ENCODE measurements at places on chromosomes 3 and 15.

DNA sequence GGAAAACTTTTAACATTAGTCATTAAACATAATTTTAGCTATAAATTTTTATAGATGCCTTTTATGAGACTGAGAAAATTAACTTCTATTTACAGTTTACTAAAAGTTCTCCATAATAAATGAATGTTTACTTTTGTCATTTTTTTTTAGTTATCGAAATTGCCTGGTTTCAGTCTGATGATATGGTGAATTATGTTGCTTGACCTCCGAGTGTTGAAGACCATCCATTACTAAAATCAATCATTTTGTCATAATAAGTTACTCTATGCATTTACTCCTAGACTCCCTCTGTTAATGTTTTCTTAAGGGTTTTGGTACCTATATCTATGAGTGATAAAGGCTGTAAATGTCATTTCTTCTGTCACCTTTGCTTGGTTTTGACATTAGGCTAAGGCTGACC is 516.0 kb upstream of the ROBO1 start:
- DNase-seq, result no peak

- DNase-seq, result no peak
Measured at GRCh38 chr15:95227235-95227634, 995.9 kb downstream of the MCTP2 start.

GRCh38 chr15:67024314-67024997 is 40.9 kb upstream of the SMAD3 start:
- peak; percentile 62 for DNase-seq

- DNase-seq, result no peak
Measured at GRCh38 chr15:62665449-62665848, 377.1 kb upstream of the TPM1 start.

- DNase-seq, result no peak
Measured at GRCh38 chr3:126468028-126468891, 7.4 kb downstream of the ZXDC start.

DNA sequence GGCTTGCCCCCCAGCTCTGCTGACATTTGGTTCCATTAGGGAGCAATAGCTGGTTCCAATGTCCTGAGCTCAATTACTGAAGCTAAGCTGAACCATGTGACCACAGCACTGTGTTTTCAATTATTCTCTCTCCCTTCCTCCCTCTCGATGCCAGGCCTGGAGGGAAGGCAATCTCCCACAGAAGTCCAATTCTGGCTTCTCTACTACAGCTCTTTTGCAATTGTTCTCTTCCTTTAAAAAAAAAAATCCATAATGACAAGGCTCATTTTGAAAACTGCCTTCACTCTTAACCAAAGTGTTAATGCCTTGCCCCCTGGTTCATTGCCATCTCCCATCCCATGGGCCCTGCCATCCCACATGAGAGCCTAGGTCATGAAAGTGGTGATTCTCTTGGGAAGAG is 24.8 kb downstream of the IL16 start:
- no peak for DNase-seq

DNA sequence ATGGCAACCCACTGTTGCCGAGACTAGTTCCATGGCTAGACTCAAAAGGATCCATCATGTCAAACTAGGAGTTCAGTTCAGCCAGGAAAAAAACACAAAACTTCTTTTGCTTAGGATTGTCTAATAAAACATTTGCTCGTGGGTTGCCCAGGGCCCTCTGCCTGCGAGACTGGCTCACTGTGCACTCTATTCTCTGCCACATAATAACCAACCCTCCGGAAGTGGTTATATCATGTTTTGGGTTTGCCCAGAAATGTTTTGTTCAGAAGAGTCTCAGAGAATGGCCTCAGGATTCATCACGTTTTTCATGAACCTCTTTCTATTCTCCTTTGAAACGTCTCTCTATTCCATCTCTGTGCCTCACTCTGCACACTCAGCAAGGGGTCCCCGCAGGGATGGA is 216.1 kb downstream of the SV2B start:
- DNase-seq, result no peak

DNA sequence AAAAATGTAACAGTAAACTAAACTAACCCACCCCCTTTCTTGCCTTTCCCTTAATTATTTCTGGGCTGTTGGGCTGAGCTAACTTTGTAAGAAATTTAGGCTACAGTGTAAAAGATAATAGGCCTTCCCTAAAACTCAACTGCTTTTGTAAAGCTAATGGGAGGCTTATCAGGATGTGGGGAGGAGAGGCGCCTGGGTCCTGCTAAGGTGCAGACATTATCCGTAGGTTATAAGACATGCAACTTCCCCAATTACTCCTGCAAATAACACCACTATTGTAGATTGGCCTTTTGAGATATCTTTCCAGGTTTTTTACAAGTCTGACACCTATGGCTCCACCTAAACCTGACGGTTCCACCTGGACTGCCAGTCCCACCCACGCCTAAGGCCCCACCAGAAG is 88.3 kb downstream of the NPAP1 start:
- DNase-seq, result no peak

- no peak for DNase-seq
Measured at GRCh38 chr3:101732240-101732641, 7.8 kb downstream of the CEP97 start.

GRCh38 chr3:25130724-25131520 is 297.1 kb upstream of the RARB start:
- DNase-seq, result no peak

GRCh38 chr3:75938921-75939320 is 153.6 kb upstream of the ZNF717 start:
- DNase-seq, result no peak

- DNase-seq, result no peak
Measured at GRCh38 chr15:92553317-92553716, 102.3 kb downstream of the FAM174B start.

DNA sequence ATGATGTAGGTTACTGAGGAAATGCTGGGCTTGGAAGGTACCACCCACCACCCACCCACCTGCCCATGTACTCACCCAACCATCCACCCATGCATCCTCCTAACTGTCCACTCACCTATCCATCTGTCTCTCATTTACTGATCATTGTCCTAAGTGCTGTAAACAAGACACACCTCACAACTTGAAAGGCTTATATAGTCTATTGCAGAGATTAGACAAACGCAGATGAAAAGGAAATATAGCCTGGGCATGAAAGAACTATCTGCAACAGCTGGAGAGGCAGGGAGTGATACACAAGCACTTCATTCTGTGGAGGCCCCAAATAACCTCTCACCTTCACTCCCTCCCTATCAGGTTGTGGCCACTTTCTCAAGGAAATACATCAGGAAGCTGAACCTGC is 54.0 kb downstream of the DAPK2 start:
- no peak for DNase-seq

DNA sequence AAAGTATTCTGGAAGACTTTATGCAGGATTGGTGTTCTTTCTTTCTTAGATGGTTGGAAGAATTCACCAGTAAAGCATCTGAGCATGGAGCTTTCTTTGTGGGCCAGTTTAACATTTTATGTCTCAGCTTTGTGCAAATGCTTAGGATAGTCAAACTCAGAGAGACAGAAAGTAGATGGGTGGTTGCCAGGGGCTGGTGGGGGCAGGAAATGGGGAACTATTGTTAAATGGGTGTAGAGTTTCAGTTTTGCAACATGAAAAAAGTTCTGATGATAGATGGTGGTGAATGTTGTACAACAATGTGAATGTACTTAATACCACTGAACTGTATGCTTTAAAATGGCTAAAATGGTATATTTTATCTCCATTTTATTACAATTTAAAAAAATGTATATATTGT is 24.8 kb downstream of the SPCS1 start:
- DNase-seq, result no peak

GRCh38 chr15:36970522-36970921 is 129.8 kb downstream of the MEIS2 start:
- DNase-seq, result no peak

DNA sequence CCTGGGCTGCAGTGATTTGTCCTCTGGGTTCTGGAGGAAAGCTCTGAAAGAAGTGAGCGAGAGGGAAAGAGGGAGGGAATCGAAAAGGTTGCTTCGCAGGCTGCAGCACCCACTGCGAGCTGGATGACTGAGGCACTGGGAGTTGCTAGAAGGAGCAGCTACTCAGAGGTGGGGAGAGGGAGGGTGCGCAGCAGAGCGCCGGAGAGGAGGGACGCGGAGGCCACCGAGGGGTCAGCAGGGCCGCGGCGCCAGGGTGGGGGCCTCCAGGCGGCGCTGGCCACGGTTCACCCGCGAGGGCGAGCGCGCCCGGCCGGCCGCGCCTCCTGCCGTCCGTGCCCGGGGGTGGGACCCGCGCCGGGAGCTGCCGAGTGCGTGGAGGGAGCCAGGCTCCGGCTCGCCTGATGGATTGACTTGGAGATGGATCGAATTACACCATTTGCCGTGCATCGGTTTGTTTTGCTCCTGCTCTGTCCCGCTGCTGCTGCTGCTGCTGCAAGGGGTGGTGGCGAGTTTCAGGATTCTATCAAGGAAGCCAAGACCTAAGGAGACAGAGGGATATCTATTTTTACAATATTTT is at the start of gene SEMA6D:
SEMA6D (plus strand) TSS at position 470 of the 577 bp plus-strand sequence. CDS start 42,294 bp downstream, outside the sequence.
- peak; percentile 77 for DNase-seq

Measured in mucosa of descending colon (tissue), 3 donors.